Upper lobe of left lung (tissue), 6 donors: ENCODE measurements at places on chromosomes 2 and 18.
A peak's percentile ranks its signal among the peaks of the same experiment; 100 is the strongest.

GRCh38 chr2:1717113-1717512 is 27.2 kb downstream of the PXDN start:
- DNase-seq = no peak

DNA sequence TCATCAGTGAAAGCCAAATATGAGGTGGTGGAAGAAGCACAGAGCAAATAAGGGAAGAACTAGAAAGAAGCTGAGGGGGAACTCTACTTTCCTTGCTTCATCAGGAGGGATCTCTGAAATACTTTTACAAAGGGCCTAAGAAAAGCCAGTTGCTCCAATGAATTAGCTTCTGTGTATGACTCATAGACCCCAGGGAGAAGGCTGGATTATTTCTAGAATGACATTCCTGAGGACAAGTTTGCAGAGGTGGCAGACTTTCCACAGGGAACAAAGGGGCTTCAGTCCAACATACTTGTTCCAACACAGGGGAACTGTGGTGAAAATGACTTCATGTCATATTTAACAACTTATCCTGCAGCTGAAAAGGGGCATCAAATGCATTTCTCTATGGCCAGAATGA is 29.0 kb downstream of the DOK1 start:
- no peak for DNase-seq

GRCh38 chr2:200689115-200689514 is 103.3 kb downstream of the AOX1 start:
- DNase-seq = no peak

DNA sequence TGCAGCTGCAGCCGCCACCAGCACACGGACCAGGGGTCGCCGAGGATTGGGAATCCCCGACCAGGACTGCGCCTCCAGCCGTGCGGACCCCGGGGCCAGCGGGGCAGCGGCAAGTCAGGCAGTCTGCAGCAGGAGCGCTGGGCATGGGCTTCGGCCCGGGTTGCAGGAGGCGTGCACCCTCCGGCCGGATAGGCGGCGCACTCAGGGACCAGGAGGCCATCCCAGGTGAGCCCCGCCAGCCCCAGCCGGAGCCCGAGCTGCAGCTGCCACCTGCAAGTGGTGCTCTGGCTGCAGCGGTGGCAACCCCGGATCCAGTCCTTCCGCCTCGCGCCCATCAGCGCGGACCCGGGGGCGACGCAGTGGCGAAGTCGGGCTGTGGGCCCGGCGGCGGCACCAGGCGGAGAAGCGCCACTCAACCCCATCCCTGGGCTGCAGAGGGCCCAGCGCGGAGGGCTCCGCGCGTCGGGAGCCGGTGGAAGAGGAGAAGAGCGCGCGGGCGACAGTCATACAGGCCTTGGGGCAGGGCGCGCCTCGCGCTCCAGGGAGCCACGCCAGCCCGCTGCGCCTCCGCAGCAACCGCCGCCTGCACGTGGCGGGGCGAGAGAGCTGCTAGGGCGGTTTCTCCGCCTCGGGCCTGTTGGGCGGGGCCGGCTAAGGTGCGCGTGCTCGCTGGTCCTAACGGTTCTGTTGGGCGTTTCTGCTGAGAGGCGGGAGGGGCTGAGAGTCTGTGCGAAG is 73.8 kb downstream of the RPIA start:
- no peak for DNase-seq

GRCh38 chr18:21997207-21998143 is 171.9 kb upstream of the GATA6 start:
- no peak for DNase-seq

DNA sequence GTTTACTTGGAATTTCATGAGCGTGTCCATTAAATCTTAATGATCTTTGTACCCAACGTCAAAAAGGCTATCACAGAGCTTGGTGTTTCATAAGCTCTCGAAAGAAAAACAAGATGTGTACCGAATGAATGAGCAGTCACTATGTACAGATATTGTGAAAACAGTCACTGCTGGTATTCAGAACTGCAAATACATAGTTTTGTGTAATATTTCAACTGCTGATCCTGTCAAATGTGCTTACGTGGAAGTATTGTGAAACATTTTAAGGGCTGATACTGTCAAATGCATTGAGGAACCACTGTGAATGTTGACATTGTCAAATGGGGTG is 184.2 kb upstream of the KLHL29 start:
- DNase-seq = no peak

- no peak for DNase-seq
Measured at GRCh38 chr2:103285354-103285753, 523.5 kb downstream of the TMEM182 start.

DNA sequence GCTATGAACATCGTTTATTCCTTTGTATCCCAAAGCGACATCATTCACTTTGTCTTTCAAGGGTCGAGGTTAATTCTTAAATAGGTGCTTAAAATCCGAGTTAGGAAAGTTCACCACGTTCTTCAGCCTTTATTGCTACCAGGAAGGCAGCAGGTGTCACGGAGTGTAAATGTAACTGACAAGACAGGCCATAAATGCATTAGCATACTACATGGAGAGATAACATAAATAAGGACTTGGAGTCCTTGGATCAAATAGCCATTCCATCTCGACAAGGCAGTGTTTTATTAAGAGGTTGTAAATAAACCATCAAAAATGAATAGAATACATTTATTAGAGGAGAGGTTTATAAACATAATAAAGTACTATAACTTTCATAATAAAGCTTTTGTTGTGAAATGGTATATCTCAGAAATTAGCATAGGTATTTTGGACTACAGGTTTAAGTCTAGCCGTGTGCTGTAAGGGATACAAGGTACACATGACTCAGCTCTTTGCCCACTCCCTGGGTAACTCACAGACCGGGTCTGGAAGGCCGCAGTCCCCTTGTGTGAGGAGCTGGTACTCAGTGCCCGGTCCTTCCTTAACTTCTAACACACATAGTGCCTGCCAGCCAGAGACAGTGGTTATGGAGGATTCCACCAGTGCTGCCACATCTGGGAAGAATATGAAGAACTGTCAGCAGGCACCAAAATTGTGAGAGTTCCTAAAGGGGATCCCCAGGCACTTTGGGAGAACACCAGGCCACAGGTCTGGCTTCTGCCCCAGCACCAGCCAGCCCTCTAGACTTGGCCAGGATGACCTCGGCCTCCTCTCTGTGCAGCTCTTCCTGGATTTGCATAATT is 29.4 kb downstream of the CAPN13 start:
- peak; percentile 15 for DNase-seq

GRCh38 chr2:185185044-185185443 is 553.6 kb upstream of the FSIP2 start:
- DNase-seq = no peak

GRCh38 chr2:159454185-159454584 is 162.2 kb downstream of the BAZ2B start:
- DNase-seq = no peak

- no peak for DNase-seq
Measured at GRCh38 chr2:85522090-85522647, 16.8 kb upstream of the MAT2A start.

DNA sequence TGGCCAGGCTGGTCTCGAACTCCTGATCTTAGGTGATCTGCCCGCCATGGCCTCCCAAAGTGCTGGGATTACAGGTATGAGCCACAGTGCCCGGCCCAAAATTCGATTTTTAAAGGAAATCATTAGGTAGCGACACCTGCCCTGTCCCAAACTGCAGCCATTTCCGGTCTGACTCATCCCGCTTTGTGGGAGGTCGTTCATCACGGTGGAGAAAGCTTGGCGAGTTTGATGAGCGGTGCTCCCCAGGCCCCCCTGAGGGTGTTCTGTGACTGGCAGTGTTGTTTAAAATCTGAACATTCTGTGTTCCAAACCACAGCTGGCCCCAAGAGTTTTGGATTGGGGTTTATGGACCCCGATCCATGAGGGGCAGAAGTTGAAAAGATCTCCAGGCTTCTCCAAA is 53.0 kb upstream of the GLI2 start:
- DNase-seq = no peak

- no peak for DNase-seq
Measured at GRCh38 chr2:120404941-120405758, 59.2 kb downstream of the INHBB start.

DNA sequence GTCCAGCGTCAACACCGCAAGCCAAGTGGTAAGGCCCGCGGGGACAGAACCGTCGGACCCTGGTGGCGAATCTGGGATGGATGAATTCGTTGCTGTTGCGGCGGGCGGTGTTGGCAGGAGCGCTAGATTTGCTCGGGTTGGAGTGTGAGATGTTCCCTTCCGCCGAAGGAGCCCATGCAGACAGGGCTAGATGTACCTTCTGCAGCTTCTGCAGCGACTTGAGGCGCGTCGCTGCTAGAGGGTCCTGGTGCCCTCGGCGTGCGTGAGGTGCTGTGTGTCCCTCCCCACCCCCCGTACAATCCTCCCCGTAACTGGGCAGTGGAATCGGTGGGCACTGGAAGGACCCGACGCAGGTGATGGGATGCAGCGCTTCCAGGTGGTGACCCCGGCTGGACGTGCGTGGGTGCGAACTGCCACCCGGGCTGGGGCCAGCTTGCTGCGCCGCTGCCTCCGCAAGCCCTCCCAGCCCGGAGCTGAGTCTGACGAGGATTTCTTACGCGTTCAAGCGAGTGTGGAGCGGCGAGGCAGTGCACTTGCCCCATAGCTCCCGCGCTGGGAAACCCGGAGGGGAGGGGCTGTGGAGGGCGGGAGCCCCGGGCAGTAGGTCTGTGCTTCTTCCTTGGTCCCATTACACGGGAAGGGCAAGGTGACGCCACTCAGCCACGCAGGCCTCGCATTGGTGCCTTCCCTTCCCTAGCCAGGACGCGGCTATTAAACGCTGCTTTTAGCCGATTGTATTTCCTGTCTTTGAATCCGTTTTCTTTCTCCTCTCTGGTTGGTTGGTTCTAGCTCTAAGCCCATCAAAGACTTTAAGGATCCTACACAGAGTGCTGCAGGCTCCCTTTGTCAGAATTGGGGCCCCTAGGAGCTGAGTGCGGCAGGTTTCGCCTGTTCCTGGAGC is 34.2 kb downstream of the CHRNA1 start:
- DNase-seq = peak; percentile 67

DNA sequence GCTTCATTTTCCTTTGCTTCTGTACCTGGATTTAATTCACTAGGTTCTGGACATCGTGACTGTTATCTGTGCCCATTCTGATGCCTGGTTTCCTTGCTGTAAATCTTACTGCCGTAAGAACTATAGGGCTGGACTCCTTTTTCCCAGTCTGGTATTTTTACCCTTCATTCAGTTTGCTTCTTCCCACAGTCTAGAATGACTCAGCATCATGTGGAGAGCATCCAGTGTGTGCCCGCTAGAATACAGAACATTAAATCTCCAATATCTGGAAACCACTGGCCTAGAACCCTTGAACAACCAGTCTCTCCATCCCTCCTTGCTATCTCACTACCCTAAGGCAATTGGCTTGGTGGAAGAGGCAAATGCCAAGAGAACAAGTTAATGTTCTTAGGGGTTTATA is 1075.4 kb upstream of the ZEB2 start:
- DNase-seq = no peak

DNA sequence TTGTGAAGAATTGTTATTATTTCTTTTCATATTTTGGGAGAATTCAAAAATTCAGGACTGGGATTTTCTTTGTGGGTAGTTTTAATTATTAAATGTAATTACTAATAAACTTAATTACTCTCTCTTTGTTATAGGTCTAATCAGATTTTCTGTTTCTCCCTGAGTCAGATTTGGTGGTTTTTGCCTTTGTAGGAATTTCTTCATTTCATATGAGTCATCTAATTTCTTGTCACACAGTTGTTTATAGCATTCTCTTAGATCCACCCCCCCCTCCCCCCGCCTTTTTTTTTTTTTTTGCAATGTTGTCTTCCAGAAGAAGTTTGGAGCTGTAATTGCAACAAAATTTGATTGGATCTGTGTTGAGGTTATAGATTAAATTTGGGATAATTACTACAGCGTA is 26.0 kb upstream of the GALR1 start:
- DNase-seq = no peak

DNA sequence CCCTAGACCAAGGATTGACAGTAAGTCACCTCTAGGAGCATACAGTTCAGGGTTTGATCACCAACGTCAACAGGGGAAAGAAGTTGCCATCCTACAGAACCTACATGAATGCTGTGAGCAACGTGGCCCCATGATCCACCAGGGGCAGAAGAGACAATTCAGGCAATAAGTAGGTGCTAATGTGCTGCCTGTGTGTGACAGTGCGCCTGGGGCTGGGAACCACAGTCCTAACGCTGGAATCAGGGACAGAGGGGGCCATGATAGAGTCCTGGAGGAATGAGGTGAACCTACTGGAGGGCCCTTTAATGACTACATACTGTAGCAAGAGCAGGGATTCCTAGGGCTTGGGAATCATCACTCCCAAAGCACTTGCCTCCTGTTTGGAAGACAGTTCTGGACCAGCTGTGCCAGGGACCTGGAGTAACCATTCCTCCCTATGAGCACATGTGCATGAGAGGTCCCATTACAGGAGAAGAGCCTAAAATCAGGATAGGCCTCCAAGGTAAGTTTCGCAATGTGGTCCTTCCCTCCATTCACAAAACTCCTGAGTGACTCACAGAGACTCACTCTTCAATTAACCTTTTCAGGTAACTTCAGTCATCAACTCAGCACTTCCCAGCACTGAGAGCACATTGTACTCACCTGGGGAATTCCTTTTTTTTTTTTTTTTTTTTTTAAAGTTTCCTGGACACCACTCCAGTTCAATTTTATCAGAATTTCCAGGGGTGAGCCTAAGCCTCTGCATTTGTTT is 214.0 kb downstream of the TMEM163 start:
- no peak for DNase-seq

DNA sequence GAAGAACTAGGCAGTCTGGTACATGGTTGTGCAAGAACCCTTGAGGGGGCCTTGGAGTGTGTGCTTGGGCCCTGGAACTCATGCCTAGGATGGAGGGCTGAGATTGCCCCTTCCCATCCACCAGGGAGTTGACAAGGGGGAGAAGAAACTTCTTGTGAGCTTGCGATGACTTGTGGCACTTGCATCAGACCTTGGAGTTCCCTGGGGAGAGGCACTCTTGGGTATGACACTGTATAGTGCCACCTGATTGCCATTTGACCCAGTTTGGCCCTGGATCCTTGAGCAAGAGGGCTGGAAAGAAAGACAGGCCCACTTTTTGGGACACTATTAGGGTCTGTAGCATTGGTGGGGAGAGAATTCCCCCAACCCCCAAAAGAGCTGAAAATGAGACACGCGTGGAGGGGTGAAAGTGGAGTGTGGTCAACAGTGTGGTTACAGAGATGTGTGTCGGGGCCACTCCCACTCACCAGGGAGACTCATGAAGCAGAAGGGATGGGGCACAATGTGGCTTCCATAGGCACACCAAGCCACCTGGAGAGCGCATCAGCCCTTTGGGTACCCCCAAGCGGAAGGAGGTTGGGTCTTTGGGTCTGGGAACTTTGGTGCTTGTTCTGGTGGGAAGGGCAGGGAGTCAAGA is 101.3 kb downstream of the MSH2 start:
- no peak for DNase-seq

GRCh38 chr18:10232062-10232461 is 222.4 kb upstream of the APCDD1 start:
- DNase-seq = no peak

GRCh38 chr2:62099523-62100175 is 96.3 kb upstream of the B3GNT2 start:
- no peak for DNase-seq

GRCh38 chr2:178194600-178195389 is 483 bp downstream of the OSBPL6 start:
- peak; percentile 88 for DNase-seq

GRCh38 chr2:231634412-231634811 is 41.7 kb downstream of the TEX44 start:
- no peak for DNase-seq

- DNase-seq = no peak
Measured at GRCh38 chr2:118309257-118309945, 221.1 kb downstream of the INSIG2 start.
